ENCODE measurements at places on chromosomes 5 and 9. TPM values are rescaled to one million over a fixed set of nuclear protein-coding genes. Genes with fewer than 3 reads are reported as not detected.

Gene FOXE1
- total RNA-seq, result not detected

Gene TJP2
- total RNA-seq, result 105 TPM

Gene OGN
- total RNA-seq, result 9.4 TPM

Gene SPINK7
- not detected for total RNA-seq

DNA sequence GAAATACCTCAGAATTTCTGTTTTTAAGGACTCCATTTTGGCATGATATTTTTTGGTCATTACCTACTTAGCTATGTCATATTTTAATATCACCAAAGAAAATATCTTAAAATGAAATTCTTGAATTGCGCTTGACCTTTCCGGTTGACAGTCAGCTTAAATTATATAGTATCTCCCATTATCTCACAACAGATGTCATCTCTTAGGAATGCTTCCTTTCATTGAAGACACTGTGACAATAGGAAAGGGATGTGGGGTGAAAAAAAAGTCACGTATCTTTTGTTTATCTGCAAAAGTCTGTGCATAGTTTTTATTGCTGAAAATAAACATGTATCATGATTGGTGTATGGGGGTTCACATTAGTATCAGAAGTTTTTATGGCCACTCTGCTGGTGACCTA is 105.8 kb downstream of the INVS start:
- DNase-seq, result no peak
